ENCODE measurements at places on chromosomes 4 and X. TPM values are rescaled to one million over a fixed set of nuclear protein-coding genes. Genes with fewer than 3 reads are reported as not detected.

DNA sequence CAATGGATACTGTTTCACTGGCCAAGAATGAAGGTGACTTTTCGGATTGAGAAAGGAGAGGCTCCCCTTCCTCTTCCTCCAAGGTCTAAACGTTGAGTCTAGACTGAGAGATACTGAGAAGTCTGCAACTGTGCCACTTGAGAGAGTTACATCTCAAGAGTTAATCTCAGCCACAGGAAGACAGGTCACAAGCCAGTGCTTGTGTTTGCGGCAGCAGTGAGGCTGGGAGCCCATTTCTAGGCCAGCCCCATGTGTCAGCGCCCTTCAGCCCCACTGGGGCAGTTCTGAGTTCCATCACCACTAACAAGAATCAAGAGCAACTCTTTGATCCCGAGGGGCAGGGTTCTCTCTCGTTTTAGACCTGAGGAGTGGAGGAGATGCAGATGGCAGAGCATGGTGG, 7.3 kb upstream of the SEC24D start:
- no peak for DNase-seq

GRCh38 chr4:116005037-116005805, 891.8 kb upstream of the NDST4 start:
- no peak for DNase-seq

DNA sequence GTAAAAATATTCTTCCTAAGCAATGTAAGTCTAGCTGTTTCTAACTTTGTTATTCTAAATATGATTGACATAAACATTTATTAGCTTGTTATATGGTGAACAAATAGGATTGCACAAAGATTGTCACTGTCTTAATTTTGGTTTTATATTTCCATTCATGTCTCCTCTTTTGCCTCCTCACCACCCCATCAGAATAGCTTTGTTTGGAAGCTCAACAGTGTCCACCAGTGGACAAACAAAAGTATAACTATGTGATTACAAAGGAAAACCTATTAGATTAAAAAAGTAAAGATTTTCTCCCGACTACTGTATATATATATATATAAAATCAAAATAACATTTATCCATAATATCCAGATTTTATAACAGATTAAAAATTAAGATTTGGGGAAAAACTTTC, 468.2 kb downstream of the ZIC3 start:
- no peak for DNase-seq

DNA sequence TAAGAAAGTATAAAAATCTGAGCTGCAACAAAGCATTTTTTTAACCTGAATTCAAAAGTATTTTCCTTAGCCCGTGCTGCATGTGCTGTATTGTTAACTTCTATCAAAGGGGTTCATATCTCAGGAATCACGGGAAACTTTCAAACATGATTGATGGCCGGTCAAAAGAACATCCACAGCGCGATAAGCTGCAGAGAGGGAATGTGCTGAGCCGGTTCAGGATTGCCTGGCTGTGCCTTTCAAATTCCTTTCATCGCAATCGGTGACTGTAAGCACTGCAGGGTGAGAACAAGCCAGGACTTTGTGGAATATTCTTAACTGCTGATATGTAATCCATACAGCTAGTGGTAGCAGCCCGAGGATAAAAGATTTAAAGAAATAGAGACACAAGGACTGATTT, 210.9 kb upstream of the NOCT start:
- DNase-seq = no peak

DNA sequence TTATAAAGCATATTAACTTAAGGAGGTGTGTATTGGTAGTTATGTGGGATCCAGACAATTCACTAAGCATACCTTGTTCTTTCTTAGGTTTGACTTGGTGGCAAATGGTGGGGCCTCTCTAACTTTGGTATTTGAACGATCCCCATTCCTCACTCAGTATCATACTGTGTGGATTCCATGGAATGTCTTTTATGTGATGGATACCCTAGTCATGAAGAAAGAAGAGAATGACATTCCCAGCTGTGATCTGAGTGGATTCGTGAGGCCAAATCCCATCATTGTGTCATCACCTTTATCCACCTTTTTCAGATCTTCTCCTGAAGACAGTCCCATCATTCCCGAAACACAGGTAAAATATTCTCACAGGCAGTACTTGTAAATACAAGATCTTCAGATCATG, 186.4 kb downstream of the DCTD start:
- no peak for DNase-seq

GRCh38 chrX:113828470-113828869, 755.4 kb upstream of the HTR2C start:
- DNase-seq = no peak

- DNase-seq = no peak
Observed at GRCh38 chrX:111881715-111882114, 5.7 kb downstream of the TRPC5OS start.

GRCh38 chr4:74659576-74660411, 134.5 kb downstream of the BTC start:
- DNase-seq = peak; percentile 100

- no peak for DNase-seq
Observed at GRCh38 chr4:161133586-161134276, 1030.1 kb downstream of the FSTL5 start.

GRCh38 chr4:174216799-174217272, 66.6 kb downstream of the FBXO8 start:
- no peak for DNase-seq

GRCh38 chrX:57137501-57137900, 304 bp upstream of the SPIN2A start:
- DNase-seq = no peak

GRCh38 chr4:169440446-169440845, 169.7 kb upstream of the SH3RF1 start:
- DNase-seq = no peak

GRCh38 chr4:21952549-21952948, 4.0 kb upstream of the KCNIP4 start:
- DNase-seq = no peak

GRCh38 chr4:155433636-155434360, 57.0 kb upstream of the MAP9 start:
- DNase-seq = peak; percentile 89

ALB gene
- not detected for total RNA-seq

RTL3 gene
- total RNA-seq = not detected

CRLF2 gene
- total RNA-seq = not detected

TRAPPC2 gene
- 31.2 TPM for total RNA-seq

LIMCH1 gene
- 7.3 TPM for total RNA-seq

FREM3 gene
- not detected for total RNA-seq

GCNA gene
- 2.3 TPM for total RNA-seq

FATE1 gene
- not detected for total RNA-seq
